ENCODE measurements at places on chromosomes 4 and X. TPM values are rescaled to one million over a fixed set of nuclear protein-coding genes. Genes with fewer than 3 reads are reported as not detected.

Gene PITX2
- 1.7 TPM for polyA plus RNA-seq

Gene AVPR2
- 2.5 TPM for polyA plus RNA-seq

Gene CENPE
- polyA plus RNA-seq, result 10.9 TPM

Gene USP17L20
- polyA plus RNA-seq, result not detected

Gene SMIM20
- polyA plus RNA-seq, result 63.2 TPM

DNA sequence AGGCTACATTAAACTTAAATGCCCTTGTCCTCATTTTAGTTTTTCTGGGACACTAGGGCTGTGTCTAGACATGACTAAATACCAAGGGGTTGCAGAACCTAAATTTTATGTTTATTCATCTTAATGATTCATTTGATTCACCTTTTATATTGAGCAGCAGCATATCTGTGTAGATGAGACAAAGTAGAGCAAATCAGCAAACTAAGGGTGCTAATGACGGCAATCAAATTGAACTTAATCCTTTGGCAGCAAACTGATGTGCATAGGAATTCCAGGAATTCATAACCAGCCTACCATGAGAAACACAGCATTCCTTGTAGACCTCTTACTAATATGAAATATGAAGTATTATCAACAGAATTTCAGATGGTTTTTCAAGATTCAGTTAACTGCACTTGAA is 25.1 kb downstream of the EPHA5 start:
- no peak for DNase-seq

GRCh38 chr4:3396600-3396999 is 45.2 kb upstream of the HGFAC start:
- no peak for DNase-seq

DNA sequence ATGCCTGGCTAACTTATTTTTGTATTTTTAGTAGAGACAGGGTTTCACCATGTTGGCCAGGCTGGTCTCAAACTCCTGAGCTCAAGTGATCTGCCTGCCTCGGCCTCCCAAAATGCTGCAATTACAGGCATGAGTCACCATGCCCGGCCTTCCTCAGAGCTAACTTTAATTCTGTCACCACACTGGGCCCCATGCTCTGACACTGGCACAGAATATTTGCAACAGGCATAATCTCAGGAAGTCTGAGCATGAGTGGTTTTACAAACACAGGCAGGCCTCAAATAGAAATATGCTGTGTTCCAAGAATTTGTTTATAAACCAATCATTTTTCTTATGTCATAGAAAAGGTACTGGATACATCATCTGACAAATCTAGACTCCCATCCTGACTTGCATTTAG is 32.7 kb upstream of the FAM9C start:
- no peak for DNase-seq

DNA sequence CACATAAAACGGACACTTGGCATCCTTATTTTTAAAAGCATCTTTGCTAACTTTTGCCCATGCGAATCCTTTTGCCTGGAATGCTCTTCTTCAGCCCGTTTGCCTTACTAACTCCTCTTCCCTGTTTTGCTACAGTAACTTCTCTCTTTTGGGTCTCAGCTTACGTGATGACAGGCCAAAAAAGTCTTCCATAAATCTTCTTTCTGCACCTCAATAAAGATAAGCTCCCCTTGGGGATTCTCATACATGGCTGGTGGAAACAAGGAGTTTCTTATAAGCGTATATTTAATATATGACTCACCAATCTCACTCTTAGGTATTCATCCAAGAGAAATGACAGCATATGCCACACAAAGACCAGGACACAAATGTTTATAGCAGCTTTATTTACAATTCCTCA is 192.7 kb downstream of the RCHY1 start:
- no peak for DNase-seq

DNA sequence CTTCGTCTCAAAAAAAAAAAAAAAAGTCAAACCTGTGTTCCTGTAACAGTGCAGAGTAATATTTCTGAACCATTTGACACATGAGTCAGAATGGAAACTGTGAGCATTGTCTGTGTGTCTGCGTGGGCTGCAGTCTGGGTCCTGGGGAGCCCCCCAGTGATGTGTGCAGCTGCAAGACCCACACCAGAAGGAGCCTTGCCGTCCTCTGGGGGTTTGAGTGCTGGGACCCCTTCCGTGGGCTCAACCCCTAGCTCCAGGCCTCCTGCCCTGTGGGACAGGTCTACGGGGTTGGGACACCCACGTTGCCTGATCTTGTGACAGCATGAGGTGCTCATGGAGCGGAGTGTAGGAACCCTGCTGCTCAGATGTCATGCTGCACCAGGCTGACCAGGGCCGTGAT is 43.7 kb downstream of the DDX3X start:
- DNase-seq, result no peak

- no peak for DNase-seq
Observed at GRCh38 chrX:16208601-16209000, 41.3 kb downstream of the MAGEB17 start.

- DNase-seq, result no peak
Observed at GRCh38 chr4:123449780-123450179, 53.2 kb downstream of the SPRY1 start.

DNA sequence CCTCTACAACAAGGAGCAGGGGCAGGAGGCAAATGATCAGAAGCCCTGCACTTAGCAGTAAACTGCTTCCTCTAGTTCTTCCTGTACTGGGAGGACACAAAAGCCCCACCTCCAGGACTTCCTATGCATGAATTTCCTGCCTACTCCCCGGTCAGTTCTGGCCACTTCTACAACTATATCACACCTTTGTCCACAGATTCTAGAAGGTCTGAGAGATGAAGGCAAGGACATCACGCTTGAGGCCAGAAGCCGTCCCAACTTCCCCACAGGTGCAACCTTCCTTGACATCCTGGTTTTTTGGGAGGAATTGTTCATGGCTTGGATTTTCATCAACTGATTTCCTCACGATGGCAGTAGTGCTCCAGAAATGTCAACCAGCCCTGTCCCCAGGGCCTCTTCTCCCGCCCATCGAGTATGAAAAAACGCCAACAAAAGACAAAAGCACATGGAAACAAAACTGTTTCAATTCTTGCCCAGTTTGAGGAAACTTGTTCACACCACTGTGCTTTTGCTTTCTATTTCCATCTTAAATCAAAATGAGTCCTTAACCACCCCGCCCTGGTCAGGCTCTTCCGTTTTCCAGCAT is 206.5 kb upstream of the STK26 start:
- no peak for DNase-seq

DNA sequence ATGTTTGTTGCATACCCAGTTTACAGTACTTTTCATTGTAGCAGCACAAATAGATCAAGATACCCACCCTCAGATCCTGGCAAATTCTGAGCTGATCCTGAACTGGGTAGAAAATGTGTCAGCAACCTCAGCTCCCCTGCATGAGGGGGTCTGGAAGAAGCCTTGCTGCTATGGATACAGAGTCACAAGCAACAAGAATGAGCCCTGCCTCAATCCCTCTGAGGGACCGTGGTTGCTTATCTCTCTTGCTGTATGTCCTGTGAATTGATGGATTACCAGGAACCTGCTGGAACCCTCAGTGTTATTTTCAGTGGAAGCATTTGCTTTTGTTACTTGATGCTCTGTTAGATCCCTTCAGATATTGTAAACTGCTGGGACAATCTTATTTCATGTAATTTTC is 331.0 kb downstream of the STIM2 start:
- no peak for DNase-seq

DNA sequence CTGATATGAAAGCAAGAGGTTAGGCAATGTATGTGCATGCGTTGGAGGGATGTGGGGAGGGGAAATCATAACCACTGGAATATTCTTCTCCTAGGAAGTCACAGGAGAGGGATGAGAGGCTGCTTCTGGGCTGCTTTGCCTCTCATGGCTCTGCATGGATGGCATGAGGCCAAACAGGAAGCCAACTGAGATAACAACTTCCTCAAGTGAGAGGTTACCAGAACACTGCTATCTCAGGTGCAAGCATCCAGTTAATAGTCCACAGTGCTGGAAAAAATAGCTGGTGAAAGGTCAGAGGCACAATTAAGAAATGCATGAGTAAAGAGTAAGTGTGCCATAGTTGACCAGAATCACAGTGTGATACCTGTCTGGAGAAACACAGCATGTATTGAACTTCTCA is 113.3 kb downstream of the ELOVL6 start:
- no peak for DNase-seq

GRCh38 chr4:48109413-48110263 is 24.4 kb downstream of the TXK start:
- no peak for DNase-seq

DNA sequence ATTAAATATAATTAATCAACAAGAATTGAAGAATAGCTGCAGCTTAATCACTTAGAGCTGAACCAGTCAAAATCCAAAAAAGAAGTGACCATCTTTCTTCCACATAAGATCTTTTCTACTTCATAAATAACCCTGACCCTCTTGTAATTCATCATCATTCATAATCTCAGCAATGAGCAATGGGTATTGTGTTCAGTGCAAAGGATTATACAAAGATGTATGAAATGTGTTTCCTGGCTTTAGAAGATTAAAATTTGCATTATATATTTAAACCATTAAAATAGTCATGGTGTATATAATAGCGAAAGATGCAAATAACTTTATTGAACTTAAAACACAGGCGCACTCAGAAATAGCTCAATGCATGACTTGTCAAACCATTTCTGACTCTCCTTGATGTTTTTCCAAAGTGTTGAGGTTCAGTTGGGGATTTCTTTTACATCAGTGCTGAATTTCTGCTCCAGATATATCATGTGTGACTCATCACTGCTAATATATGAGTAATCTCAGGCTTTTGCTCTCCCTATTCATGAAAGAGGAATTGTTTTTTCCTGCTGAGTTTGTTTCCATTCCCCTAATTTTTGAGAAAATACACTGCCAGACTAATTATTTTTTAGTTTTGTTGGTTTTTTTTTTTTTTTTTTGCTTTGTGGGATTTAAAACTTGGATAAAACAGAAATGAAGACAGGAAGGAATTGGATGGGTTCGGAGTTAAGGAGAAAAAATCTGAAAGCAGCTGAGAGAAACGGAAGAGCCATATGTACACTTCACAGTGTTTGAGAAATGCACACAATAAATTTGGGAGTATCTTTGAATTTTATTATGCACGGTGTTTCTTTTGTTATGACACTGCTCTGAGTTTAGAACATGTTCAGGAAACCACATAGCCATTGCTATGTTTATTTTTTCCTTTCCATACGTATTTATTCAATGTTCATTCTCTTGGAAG is 290.1 kb upstream of the PCDH7 start:
- no peak for DNase-seq

- no peak for DNase-seq
Observed at GRCh38 chr4:8550691-8551090, 29.5 kb upstream of the GPR78 start.

All from left renal pelvis (tissue), 4 donors.